D721Med (cell line): ENCODE measurements at places on chromosomes 2 and 18.
A peak's percentile ranks its signal among the peaks of the same experiment; 100 is the strongest.

DNA sequence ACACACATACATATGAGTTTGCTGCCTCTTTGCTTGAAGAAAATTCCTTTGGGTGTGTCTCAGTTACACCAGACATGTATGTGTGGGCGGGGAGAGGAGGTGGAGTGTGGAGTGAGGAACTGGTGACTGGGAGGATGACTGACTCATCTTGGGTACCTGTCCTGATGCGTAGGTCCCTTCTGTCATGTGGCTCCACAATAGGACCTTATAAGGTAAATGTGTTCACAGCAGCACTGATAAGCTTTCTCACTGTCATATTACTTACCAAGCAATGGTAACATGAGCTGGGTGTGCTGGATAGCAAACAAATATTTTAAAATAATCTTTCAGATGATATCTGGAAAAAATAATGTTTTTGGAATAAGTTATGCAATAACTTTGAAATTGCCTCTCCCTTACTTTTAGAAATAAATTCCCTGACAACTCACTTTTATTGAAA lies 45.1 kb downstream of the SLC9A2 start:
- no peak for DNase-seq

DNA sequence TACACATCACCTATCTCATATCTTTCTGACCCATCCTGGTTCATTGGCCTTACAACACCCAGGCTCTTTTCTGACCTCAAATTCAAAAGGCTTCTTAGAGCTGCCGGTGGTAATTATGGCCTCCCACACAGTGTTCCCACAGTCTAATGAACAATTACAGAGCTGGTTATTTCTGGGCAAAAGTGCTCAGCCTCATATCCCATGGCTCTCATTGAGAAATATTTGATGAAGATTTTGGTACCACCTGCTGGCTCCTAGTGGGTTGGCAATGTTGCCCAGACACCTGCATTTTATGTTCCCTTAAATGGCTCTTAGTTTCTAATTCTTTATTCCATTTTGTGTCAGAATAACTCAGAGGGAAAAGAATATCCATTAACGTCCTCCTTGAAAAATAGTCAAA lies 20.1 kb upstream of the SCYGR2 start:
- DNase-seq = no peak

GRCh38 chr2:236162031-236162845 lies 5.9 kb downstream of the GBX2 start:
- DNase-seq = no peak

DNA sequence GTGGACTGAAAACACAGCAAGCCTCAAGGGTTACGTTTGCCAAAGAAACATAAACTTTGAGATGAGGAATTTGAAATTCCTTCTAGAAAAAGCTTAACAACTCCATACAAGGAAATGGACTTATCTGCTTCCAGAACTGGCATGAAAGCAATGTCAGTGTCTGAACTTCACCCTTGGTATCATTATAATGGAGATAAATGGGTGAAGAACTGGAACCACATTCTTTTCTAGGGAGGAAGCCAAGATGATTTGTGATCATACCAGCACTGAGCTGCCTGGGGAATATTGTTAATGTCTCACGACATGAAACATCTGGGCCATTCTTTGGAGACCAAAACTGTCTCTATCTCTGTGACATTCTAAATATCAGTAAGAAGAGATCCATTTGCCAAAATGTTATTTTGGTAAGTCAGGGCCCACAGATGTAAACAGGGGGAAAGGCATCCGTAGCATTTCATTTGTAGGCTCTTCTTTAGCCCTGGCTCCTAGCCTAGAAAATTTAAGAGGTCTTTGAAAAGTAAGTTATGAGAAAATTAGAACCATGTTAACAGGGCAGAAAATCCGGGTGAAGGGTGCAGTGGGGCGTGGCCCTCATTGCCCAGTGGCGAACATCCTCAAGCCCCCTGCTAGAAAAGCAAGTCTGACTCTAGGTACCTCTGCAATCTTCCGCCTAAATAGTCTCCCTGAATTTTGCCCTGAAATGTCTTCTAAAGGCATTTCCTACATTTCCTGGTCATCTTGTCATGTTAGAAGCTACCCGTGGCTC lies 295.3 kb upstream of the EPAS1 start:
- no peak for DNase-seq

GRCh38 chr2:75023666-75024455 lies 65.4 kb downstream of the POLE4 start:
- no peak for DNase-seq

DNA sequence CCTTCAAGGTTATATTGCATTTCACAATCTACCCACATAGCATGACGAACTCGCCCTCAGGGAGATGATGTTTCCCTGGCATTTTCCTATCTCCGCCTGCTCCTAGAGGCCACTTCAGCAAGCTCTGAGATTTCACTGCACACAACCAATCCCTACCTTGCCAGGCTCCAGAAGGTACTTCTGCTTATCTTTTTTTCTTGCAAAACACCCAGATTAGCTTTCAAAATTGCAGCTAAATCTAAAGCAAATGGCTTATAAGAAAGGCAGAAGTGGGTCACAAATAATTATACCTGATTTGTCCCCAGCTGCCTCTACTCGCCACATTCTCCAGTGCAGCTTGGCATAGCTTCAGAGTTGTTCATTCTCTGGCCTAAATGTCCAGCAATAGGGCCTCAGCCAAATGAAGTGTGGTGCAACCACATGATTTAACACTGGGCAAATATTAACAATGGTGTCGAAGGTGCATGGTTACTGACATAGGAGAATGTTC lies 32.4 kb upstream of the MRPL19 start:
- no peak for DNase-seq

DNA sequence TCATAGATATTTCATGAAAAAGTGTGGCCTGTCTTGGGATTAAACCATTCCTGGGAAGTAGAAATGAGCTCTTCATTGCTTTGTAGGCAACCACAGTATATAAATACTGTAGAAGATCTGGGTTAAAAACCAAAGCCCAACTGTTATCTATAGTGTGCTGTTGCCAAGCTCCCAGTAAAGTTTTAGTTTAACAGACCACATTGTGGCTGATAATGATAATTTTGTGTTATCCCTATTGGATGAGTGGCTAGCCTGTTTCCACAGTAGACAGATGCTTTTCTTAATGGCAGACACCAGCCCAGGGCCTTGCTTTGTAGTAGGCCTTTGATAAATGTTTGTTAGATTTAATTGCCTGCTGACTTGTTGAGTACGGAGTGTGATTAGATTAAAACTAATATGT lies 52.1 kb downstream of the FMNL2 start:
- DNase-seq = no peak

- DNase-seq = peak; percentile 22
Observed at GRCh38 chr2:73920577-73921545, 5.8 kb upstream of the DGUOK start.

DNA sequence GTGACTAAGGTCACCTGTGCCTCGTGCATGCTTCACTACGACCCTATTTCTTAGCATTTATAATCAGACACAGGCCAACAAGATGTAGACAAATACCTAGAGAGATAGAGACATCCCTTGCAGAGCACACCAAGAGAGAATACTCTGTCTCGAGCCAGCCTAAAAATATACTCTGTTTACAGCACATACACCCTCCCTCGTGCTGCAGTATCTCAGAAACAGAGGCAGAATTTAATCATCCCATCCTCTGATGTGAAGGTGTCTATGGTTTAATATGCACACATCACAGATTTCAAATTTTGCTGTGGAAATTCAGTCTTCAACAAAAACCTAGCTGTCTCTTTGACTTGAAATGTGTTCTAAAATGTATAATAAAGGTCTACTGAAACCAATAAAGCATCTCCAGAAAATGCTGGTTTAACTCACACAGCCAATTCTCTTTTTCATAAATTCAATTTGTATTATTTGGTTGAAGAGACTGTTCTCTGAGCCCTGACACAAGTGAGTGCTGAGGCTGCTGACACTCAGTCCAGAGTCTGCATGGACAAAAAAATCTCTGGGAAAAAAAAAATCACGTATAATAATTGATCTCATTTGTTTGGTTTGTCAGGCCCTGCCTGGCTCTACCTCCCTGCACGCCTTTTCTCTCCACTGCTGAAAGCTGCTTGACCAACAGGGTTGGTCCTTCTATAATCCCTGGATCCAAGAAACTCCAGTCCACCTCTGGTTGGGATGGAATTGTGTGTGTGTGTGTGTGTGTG lies 142.0 kb upstream of the FSHR start:
- DNase-seq = no peak

- no peak for DNase-seq
Observed at GRCh38 chr2:234203135-234203984, 152.9 kb downstream of the SPP2 start.

GRCh38 chr2:151730262-151730975 lies 3.9 kb downstream of the NEB start:
- no peak for DNase-seq

DNA sequence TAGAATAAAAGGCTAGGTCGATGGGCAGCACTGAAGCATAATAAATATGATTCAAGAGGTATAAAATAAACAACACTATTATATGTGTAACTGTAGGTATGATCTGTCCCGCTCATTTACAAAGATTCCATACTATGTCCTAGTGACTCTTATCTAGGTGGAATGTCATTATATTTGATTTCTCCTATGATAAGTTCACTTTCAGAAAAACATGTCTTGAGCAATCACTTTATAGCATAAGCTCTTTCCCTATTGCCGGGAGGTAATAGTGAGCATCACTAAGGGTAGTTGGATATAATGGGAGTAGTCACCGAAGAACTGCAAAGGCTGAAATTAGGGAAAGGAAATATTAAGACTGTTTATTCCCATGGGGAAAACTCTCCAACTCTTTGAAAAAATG lies 330.3 kb upstream of the THUMPD2 start:
- DNase-seq = no peak

DNA sequence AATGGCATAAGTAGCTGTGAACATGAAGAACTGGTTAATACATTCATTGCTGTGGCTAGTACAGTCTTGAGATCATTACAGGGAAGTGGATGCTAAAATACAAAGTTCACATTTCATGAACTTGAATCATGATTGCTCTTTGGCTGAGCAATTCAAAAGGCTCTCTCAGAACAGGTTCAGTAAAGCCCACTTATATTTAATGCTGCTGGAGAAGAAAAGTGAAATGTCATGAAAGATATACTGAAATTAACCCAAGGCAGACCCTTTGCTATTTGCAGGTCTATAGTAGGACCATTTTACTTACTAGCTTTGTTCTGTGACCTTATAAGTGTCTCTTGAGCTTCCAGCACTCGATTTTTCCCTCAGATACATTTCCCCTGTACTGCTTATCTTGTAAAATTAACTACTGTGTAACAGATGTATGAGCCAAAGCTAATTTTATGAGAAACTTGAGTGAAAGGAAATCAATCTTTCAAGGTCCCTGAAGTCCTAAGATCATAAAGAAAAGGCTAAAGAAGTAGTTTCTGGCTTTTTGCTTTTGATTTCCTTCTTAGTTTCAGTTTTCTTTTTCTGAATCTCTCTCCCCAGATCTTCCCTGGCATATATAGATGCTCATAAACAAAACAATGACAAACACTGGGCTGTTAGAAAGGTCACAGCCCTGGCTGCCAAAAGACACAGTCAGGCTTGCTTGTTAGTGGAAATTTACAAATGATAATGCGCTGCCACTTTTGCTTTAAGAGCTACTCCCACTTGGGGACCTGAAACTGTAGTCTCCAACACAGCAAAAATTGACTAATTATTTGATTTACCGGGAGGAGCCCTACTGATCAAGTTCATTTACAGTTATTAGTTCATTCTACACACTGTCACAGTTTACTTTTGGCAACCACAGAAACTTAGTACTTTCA lies 132.7 kb upstream of the XPO1 start:
- no peak for DNase-seq

DNA sequence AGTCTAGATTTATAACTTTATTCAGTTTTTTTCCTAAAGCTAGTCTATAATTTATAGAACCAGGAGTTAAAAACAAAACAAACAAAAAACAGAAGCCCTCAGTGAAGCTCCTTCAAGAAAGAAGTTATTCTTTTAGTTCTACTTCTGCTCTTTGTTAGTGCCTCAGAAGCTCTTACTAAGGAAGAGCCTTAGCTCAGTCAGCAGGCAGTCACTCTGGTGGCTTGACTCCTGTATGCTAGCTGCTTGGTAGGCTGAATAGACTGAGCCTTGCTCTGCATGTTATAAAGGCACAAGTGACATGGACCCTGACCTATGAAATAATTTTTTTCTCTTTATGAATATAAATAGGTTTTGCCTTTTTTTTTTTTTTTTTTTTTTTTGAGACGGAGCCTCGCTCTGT lies 24.8 kb downstream of the NCOA1 start:
- no peak for DNase-seq

GRCh38 chr2:19933351-19933981 lies 31.7 kb upstream of the TTC32 start:
- DNase-seq = no peak

DNA sequence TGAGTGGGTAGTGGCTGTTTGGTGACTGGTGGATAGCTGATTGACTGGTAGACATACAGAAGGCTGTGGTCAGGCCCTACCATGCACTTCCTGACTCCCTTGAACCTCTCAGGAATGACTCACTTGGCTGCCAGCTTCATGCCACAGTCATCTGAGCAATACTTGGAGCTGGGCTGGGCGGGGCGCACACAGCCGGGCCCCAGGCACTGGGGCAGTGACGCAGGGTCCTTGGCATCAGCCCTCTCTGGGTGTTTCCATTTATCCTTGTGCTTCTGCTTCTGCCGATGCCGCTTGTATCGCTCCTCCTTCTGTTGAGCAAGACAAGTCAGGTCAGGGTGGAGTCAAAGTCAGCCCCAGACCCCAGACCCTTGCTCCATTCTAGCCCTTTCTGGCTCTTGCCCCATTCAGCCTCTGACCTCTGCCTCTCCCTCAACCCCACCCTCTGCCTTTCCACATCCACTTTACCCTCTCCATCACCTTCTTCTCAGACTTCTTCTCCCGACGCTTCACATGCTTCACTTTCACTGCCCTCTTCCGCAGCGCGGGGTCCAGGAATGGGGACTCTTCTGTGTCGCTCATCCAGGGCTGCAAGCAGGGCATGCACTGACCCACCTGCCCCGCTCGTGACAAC lies 3.0 kb upstream of the MBD1 start:
- DNase-seq = no peak

GRCh38 chr2:60811491-60812375 lies 55.7 kb downstream of the PAPOLG start:
- DNase-seq = no peak

DNA sequence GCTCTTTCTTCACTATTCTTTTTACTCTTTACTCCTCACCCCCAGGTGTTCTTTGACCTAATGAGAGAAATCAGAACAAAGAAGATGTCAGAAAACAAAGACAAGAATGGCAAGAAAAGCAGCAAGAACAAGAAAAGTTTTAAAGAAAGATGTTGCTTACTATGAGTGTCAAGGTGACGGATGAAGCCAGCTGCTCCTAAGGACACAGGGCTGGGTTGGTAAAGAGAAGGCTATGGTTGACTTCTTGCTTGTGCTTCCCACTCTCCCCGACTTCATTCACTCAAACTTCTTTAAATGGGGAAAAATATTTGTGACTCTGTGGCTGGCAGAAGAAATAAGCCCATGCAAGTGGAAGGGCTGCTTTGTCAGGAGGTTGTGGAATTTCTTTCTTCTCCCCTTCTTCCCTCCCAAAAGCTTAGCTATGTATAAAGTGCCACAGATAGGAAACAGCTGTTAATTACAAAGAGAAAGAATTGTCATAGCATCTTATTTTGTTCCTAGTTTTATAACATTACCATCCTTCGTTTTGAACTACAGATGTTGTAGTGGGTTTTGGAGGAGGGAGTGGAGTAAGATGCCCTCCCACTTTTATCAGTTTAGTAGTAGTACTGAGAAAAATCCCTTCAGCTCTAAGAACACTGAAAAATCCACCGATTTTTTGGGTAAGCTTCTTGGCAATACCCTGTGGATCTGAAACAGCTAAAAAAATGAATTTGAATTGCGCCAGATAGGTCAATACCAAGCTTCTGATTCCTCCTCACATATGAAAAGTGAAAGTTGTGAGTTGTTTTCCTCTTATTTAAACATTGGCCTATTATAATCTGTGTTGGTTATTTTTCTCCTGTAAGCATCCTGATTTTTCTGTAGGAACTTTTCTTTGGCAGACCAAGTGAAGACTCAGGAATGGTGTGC lies 40.7 kb downstream of the RALB start:
- no peak for DNase-seq
